Activated T-helper 1 cell treated with anti-CD3 and anti-CD28 coated beads, Interleukin-12 subunit alpha, Interleukin-12 subunit beta, Interleukin-2, Interleukin-4 antibody, amounts not matched to agents 30 ng/mL and 10 ng/mL and 1 ng/mL, durations not matched to agents 14 hours and 24 hours and 36 hours (primary cell): ENCODE measurements at places on chromosomes 1 and 21. TPM values are rescaled to one million over a fixed set of nuclear protein-coding genes. Genes with fewer than 3 reads are reported as not detected.

DNA sequence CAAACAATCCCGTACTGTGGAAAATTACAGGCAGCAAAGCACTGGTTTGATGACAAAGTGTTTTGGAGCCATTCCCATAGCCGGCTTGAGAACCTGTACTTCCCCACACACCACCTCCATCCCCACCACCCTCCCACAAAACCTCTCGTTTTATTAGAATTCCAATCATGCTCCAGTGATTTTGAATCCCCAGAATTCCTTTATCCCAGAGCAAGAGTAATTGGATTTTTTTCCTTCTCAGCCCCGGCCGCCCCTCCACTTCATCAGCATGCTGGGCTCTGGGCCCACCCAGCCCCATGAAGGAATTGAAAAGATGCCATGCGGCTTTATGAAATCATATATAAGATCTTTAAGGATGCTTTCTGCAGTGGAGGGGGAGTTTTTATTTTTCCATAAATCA, 136.6 kb downstream of the OMA1 start:
- H3K4me1 ChIP-seq: no peaks in the 10 kb centered on the region
- no peaks in the 10 kb centered on the region for H3K27me3 ChIP-seq
- H3K36me3 ChIP-seq: no peaks in the 10 kb centered on the region
- H3K27ac ChIP-seq: no peak overlapping the region
- no peak overlapping the region for H3K4me3 ChIP-seq

- no peak for DNase-seq
- peaks cover 49% of the 10 kb centered on the region for H3K4me1 ChIP-seq
- H3K4me3 ChIP-seq: peak overlapping the region; percentile 35
- no peaks in the 10 kb centered on the region for H3K27me3 ChIP-seq
- H3K27ac ChIP-seq: peak overlapping the region; percentile 46
Measured at GRCh38 chr1:160733898-160734297, 5.1 kb upstream of the SLAMF7 start.

- no peaks in the 10 kb centered on the region for H3K36me3 ChIP-seq
- H3K4me3 ChIP-seq: no peak overlapping the region
- DNase-seq: no peak
- H3K4me1 ChIP-seq: no peaks in the 10 kb centered on the region
- H3K27ac ChIP-seq: no peak overlapping the region
- H3K27me3 ChIP-seq: peaks cover 2% of the 10 kb centered on the region
Measured at GRCh38 chr1:68327414-68327813, 95.1 kb upstream of the WLS start.

The GBP5 gene
- total RNA-seq: 145 and 154 TPM in 2 replicates

GRCh38 chr21:45334134-45334533, 46.4 kb upstream of the POFUT2 start:
- DNase-seq: no peak
- no peaks in the 10 kb centered on the region for H3K27me3 ChIP-seq
- H3K36me3 ChIP-seq: no peaks in the 10 kb centered on the region
- H3K4me1 ChIP-seq: no peaks in the 10 kb centered on the region
- no peak overlapping the region for H3K4me3 ChIP-seq
- H3K27ac ChIP-seq: no peak overlapping the region

The DCST1 gene
- not detected in 2 replicates for total RNA-seq

GRCh38 chr1:82927753-82928152, 1071.2 kb downstream of the TTLL7 start:
- DNase-seq: no peak
- no peaks in the 10 kb centered on the region for H3K36me3 ChIP-seq
- no peaks in the 10 kb centered on the region for H3K27me3 ChIP-seq
- H3K4me3 ChIP-seq: no peak overlapping the region
- H3K27ac ChIP-seq: no peak overlapping the region
- no peaks in the 10 kb centered on the region for H3K4me1 ChIP-seq

DNA sequence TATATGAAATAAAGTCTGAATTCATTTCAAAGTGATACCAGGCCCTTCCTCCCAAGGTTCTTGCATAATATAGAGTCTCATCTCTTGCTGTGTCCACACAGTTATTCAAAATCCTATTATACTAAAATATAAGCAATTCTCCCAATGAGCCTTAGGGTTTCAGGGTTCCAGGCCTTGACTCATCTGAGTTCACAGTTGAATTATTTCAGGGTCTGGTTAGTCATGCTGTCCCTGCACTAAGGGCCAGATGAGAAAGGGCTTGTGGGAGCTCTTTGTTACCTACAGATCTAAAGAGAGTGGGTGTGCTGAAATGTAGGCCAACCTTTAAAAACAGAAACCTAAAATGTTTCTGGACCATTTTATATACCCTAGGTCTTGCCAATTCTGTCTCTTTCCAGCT, 337.5 kb upstream of the LRRC7 start:
- no peaks in the 10 kb centered on the region for H3K36me3 ChIP-seq
- H3K4me1 ChIP-seq: no peaks in the 10 kb centered on the region
- no peaks in the 10 kb centered on the region for H3K27me3 ChIP-seq
- no peak overlapping the region for H3K4me3 ChIP-seq

DNA sequence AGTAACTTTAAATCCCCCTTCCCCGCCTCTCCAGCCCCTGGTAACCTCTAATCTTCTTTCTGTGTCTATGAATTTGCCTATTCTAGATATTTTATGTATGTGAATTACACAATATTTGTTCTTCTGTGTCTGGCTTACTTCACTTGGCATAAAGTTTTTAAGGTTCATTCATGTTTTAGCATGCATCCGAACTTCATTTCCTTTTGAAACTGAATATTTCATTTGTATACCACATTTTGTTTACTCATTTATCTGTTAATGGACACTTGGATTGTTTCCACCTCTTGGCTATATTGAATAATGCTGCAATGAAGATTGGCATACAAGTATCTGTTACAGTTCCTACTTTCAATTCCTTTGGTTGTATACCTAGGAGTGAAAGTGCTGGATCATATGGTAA, 205.3 kb downstream of the TM2D1 start:
- no peak for DNase-seq
- H3K27ac ChIP-seq: no peak overlapping the region
- no peak overlapping the region for H3K4me3 ChIP-seq
- H3K27me3 ChIP-seq: peaks cover 11% of the 10 kb centered on the region

DNA sequence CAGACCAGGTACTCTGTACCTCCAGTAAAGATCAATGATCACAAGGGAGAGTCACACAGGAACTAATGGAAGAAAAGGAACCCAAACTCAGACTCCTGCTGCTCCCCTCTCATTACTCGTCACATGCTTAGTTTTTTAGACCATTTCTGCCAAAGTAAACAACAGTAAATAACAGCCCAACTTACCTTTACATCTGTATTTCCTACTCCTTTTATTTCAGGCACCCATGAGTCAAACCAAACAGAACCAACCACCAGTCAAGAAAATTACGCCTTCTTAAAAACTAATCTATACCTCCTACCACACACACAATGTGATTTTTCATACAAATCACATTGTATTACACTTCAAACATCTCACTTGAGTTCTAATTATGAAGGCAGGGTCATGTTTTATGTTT, 61.4 kb upstream of the HTR1D start:
- H3K4me1 ChIP-seq: no peaks in the 10 kb centered on the region
- peaks cover 15% of the 10 kb centered on the region for H3K36me3 ChIP-seq
- H3K27me3 ChIP-seq: peaks cover 7% of the 10 kb centered on the region
- no peak overlapping the region for H3K4me3 ChIP-seq

- H3K36me3 ChIP-seq: no peaks in the 10 kb centered on the region
- no peak for DNase-seq
- peaks cover 4% of the 10 kb centered on the region for H3K4me1 ChIP-seq
- peaks cover 11% of the 10 kb centered on the region for H3K27me3 ChIP-seq
Measured at GRCh38 chr1:241536969-241537368, 4.8 kb downstream of the KMO start.

- no peak overlapping the region for H3K4me3 ChIP-seq
- no peaks in the 10 kb centered on the region for H3K4me1 ChIP-seq
- no peak for DNase-seq
- H3K36me3 ChIP-seq: no peaks in the 10 kb centered on the region
- no peaks in the 10 kb centered on the region for H3K27me3 ChIP-seq
- no peak overlapping the region for H3K27ac ChIP-seq
Measured at GRCh38 chr1:14945132-14946010, 208.2 kb upstream of the TMEM51 start.

GRCh38 chr1:203353486-203353885, 2.6 kb upstream of the FMOD start:
- no peaks in the 10 kb centered on the region for H3K36me3 ChIP-seq
- no peak for DNase-seq
- no peak overlapping the region for H3K27ac ChIP-seq

DNA sequence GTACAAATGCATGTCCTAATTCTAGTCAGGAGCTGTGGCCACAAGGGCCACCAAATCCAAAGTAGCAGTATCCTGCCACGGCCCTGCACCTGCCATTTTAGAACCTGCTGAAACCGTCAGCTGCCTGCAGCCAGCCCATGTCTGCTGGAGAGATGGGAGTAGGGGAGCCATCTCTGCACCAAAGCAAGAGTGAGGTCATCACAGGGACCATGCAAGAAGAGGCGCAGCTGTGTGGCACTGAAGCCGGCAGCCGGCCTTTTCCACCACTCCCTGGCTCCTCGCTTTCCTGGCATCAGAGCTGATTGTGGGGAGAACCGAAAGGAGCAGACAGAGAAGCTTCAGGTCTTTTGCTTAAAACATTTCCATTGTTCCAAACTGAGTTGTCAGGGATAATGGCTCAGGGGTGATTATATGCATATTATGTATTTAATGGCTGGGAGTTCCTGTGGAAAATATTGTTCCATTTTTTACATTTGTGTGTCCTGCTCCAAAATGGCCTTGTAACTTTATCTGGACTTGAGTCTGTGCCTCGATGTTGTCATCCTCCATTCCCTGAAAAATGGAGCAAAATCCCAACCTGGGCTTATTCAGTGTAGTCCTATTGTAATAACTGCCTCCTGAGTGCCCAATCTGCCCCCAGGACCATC, 18.7 kb upstream of the NBL1 start:
- H3K27ac ChIP-seq: no peak overlapping the region
- no peak for DNase-seq
- H3K36me3 ChIP-seq: peaks cover 28% of the 10 kb centered on the region
- no peak overlapping the region for H3K4me3 ChIP-seq

The RGS1 gene
- total RNA-seq: 11.8 and 12.0 TPM in 2 replicates

The LCK gene
- 269 and 281 TPM in 2 replicates for total RNA-seq

The MYBPH gene
- total RNA-seq: not detected in 2 replicates

GRCh38 chr21:22125581-22125980, 1127.4 kb downstream of the NCAM2 start:
- H3K36me3 ChIP-seq: no peaks in the 10 kb centered on the region
- H3K27me3 ChIP-seq: no peaks in the 10 kb centered on the region
- DNase-seq: no peak
- no peaks in the 10 kb centered on the region for H3K4me1 ChIP-seq
- H3K4me3 ChIP-seq: no peak overlapping the region

The TFB2M gene
- 24.8 and 30.9 TPM in 2 replicates for total RNA-seq

DNA sequence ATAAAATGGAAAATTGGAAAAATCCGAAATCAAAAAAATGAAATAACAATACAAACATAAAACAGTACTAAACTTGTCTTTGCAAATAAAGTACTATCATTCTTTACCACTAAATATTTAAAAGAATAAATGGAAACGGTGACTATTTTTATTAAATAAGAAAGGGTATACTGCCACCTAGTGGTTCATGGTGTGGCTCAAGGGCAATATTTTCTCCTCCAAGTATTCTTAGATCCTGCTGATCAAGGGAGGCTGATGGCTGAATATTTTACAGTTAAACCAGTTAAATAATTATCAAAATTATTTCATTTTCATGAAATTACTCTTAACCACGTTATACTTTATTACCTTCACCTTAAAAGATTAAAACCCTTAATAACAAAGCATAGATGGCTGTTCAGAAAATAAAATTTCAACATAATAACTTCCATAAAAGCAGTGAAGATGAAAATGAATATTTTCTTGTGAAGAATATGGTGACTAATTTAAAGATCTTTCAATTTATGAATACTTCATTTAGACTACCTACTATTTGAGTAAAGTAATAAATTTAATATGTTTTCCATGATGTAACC, 1793.9 kb downstream of the NCAM2 start:
- H3K27ac ChIP-seq: no peak overlapping the region
- no peaks in the 10 kb centered on the region for H3K36me3 ChIP-seq
- no peak overlapping the region for H3K4me3 ChIP-seq
- peaks cover 1% of the 10 kb centered on the region for H3K27me3 ChIP-seq

The USH2A gene
- not detected in 2 replicates for total RNA-seq

GRCh38 chr21:35252831-35253230, 203.7 kb upstream of the RUNX1 start:
- no peak overlapping the region for H3K4me3 ChIP-seq
- no peak overlapping the region for H3K27ac ChIP-seq
- DNase-seq: no peak
- peaks cover 13% of the 10 kb centered on the region for H3K4me1 ChIP-seq
- H3K27me3 ChIP-seq: no peaks in the 10 kb centered on the region
- peaks cover 7% of the 10 kb centered on the region for H3K36me3 ChIP-seq

DNA sequence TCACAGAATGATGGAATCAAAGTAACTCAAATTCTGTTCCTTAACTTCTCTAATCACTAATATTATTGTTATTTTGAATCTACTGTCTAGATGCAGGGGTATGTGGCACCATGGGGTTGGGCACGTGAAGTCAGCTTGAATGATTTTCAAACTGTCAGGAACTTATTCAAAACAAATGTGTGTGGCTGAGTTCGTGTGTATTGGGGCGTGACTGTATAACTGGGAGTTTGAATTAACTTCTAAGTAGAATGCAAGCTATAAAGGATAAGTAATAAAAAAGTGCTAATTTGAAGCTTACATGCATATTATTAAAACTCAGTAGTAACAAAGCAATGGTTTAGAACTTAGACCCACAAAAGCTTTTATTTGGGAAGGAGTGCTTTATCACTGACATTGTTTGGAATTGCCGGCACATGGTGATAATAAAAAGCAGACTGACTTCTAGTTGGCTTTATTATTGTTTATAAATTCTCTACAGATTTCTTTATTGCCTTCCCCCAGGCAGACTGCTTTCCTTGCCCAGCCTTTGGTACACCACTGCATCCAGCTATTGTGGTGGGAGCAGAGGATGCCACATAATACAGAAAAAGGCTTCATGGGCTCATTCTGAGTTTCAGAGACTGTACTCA, 84.3 kb downstream of the TENT5C start:
- DNase-seq: no peak
- no peak overlapping the region for H3K27ac ChIP-seq
- no peak overlapping the region for H3K4me3 ChIP-seq
- H3K27me3 ChIP-seq: peaks cover 21% of the 10 kb centered on the region

DNA sequence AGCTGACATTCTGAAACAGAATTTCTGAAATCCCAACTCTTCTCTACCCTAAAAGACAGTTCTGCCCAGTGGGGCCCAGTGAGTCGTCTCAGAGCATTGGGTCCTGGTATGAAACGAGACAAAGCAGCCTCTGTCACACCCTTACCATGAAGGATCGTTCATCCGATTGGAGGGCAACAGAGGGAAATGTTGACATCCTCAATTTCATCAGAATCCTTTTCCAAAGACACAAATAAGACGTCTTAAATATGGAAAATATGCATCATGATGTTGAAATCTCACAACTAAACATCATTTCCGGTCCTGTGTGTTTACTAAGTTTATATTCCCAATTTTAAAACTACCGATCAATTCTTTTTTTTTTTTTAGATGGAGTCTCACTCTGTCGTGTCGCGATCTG, 112.1 kb upstream of the SLC45A1 start:
- peaks cover 5% of the 10 kb centered on the region for H3K27me3 ChIP-seq
- no peaks in the 10 kb centered on the region for H3K36me3 ChIP-seq
- no peak overlapping the region for H3K27ac ChIP-seq

The COL11A1 gene
- total RNA-seq: not detected in 2 replicates

GRCh38 chr21:44325386-44326271, 13.6 kb downstream of the CFAP410 start:
- H3K36me3 ChIP-seq: peaks cover 4% of the 10 kb centered on the region
- DNase-seq: no peak
- no peak overlapping the region for H3K4me3 ChIP-seq
- no peaks in the 10 kb centered on the region for H3K27me3 ChIP-seq

- peaks cover 29% of the 10 kb centered on the region for H3K36me3 ChIP-seq
- DNase-seq: no peak
- no peaks in the 10 kb centered on the region for H3K27me3 ChIP-seq
- H3K4me1 ChIP-seq: peaks cover 80% of the 10 kb centered on the region
Measured at GRCh38 chr1:198681252-198681651, 42.4 kb downstream of the PTPRC start.

The LENEP gene
- total RNA-seq: 1.5 and 1.8 TPM in 2 replicates
